WERI-Rb-1 (cell line): ENCODE measurements at places on chromosomes 13 and 19.
A peak's percentile ranks its signal among the peaks of the same experiment; 100 is the strongest.

DNA sequence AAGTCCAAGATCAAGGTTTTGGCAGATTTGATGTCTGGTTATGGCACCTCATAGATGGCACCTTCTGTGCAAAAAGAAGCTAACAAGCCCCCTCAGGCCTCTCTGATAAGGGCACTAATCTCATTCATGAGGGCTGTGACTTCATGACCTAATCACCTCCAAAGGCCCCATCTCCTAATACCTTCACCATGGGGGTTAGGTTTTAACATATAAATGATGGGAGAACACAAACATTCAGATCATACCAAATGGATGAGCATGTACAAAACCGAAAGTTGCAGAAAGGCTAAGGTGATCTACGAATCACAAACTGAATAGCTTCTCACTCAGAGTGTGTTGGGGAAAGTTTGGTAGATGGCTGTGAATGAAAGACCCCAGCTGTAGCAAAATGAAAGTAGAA lies 217.4 kb downstream of the TBC1D4 start:
- no peak for DNase-seq

DNA sequence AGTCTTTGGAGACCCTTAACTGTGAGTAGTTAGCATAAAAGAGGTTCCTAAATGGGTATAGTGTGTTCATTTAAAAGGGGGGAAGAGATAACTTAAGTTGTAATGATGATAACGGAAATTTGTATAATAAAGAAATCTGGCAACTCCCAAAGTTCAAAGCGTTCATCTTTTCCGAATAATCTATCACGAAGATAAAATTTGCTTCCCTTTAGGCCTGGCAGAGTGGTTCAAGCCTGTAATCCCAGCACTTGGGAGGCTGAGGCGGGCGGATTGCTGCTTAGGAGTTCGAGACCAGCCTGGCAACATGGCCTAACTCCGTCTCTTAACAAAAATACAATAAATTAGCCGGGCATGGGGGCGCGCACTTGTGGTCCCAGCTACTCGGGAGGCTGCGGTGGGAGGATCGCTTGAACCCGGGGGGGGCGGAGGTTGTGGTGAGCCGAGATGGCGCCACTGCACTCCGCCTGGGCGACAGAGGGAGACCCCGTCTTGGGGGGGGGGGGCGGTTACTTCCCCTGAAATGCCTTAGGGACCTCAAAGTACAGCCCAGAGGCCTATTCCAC lies 934 bp downstream of the N4BP2L2 start:
- peak; percentile 10 for DNase-seq

DNA sequence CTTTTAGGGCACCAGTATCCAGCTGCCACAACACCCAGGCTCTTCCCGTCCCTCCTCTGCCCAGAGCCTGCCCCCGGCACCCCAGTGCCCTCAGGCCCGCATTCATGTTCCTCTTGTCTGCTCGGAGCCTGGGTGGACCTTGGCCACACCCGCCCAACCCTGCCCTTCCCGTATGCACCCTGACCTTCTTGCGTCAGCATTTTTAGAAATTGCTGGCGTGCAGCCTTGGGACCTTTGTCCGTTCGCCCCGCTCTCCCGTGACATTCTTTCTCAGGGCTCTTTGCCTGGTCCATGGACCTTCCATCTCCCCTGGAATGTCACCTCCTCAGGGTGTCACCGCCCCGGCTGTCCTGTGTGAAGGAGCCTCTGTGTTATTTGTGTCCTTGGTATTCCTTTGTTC lies 7.6 kb downstream of the NUCB1 start:
- DNase-seq, result no peak

GRCh38 chr13:67440236-67440975 lies 210.3 kb upstream of the PCDH9 start:
- DNase-seq, result no peak

GRCh38 chr19:4393947-4394590 lies 6.3 kb downstream of the SH3GL1 start:
- DNase-seq, result no peak
